ENCODE measurements at places on chromosomes 4 and X.

DNA sequence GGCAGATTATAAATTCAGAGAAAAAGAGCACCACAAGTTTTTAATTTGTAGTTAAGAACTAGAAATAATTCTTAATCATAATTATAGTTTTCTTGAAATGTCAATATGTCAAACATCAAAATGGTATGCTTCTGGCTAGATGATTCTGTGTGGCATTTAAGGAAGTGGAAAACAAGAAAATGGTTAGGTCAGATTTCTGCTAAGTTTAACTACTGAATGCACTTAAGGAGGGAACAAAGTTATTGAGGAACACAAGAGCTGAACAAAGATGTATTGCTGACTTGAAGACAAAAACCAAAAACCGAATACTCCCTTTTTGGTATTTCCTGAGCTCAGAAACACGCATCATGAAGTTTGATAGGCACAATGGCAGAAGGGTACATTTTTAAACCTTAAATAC, 58.7 kb upstream of the GPR34 start:
- no peak for DNase-seq

DNA sequence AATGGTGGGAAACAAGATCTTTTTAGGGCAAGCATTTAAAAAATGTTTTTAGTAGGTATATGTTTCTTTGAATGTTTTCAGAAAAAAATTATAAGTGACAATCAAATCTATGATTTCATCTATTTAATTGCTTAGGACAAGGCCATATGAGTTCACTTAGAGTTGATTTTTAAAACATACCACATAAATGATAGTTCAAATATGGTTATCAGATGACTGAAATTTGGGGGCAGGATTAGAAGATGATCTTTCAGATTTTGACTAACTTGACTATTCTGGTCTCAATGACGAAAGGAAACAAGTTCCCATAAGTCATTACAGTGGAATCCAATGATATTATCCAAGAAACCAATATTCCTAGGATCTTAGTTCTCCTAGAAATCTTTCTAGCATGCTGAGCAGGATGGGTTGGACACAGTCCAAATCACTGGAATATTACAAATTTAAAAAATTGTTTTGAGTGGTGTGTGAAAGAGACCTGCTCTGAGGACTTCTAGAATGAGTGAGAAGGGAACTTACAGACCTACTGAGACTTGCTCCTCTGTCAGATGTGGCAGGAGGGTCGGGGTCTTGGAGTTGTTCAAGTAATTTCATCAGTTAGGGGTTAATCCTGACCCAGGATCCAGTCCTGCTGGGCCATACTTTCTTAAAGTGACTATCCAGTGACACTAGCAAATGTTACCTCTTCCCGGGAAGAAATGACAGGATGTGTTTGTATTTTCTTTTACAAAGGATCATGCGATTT, 20.0 kb downstream of the RHOH start:
- DNase-seq: no peak

- no peak for DNase-seq
These were observed 477 bp downstream of the SLC35A2 start for GRCh38 chrX:48910926-48911411.

- DNase-seq: no peak
These were observed 355 bp downstream of the SCML1 start for GRCh38 chrX:17737710-17737985.

DNA sequence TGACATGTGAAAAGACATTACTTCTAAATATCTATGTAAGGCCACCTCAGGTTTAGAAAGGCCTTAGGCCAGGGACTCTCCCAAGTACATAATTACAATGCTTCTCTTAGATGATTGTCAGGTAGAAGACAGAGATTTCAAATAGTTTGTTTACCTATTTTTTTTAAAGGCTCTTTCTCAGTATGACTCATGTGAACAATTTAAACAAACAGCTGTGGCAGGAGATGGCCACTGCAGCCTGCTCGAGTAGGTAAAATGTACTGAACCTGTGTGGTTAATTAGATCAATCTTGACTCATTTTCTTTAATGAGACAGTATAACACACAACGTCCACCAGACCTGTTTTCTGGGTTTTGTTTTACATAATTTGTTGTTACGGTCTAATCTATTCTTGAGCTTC, 50.2 kb downstream of the LEF1 start:
- no peak for DNase-seq

DNA sequence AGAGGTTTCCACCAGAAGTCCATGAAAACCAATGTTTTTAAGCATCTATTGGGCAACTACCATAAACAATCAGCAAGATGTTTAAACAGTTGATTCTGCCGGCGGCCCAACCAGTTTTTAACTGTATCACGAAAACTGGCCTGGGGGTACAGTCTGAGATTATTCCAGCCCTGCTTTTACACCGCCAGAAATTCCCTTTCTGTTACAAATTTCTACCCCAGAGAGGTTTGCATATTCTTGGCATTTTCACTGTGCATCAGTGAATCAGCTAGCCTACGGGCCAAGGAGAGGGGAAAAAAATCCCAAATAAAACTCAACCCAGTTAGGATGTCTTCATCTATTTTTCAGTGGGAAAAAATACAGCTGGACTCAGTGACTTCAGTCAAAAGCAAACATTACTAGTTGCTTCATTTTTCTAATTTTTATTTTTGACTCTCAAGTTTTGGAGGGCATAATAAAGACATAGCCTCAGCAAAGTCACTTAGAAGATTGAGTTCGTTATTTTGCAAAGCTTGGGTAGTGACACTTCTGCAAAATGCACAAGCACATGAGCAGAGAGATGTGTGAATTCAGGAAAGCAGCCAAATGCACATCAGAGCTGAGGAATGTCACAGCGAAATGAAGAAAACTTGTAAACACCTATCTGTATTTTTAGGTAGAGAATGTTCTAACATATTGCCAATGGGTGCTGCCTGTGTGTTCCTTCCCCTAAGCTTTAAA, 167.8 kb upstream of the GK2 start:
- DNase-seq: no peak

DNA sequence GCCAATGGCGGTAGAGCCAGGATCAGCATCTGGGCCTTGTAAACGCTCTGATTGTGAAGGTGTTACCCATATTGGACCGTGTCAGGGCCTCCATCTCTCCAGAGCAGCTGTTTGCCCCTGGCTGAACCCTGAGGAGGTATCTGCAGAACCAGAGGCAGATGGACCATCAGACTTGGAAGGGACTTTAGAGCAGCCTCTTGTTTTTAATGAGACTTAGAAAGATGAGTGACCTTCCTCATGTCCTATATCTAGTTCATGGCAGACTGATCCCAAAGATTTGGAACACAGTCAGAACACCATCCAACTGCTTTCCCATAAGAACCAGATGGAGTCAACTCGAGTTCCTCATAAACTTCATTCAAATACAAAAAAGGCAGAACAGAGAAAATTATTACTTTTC, 135.1 kb upstream of the MSX1 start:
- DNase-seq: no peak

DNA sequence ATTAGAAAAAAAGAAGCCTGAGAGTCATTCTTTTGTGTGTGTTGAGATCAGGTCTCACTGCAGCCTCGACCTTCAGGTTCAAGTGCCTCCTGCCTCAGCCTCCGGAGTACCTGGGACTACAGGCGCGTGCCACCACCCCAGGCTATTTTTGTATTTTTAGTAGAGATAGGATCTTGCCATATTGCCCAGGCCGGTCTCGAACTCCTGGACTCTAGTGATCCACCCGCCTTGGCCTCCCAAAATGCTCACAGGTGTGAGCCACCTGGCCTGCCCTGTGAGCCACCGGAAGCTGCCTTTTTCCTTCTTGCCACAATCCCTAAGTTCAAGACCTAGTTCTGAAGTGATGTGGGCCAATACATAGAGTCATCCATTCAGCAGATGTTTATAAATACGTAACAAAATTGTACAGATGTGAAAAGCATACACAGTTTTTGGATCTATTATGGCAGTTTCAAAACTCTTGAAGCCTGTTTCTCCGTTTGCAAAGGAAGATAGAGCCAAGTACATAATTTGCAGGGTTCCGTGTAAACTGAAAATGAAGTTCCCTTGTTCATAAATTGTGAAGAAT, 536 bp upstream of the CTSO start:
- no peak for DNase-seq

- DNase-seq: no peak
These were observed 556.1 kb downstream of the IL1RAPL1 start for GRCh38 chrX:29143356-29143755.

DNA sequence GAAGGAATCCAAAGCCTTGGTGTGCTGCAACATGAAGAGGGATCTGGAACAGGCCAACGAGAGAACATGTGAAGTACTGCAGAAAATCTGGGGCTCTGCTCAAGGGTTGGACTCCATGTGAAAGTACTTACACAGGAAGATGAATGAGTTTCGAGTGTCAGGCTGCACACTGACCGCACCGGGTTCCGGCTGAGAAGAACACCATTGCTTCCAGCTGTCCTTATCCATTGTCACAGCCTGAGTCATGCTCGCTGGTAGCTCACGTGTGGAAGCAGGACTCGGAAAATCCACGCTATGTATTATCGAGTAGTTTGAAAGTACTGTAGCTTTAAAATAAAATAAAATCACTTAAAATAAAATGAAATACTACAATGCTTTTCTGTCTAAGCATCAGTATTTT, 50.4 kb upstream of the TBL1X start:
- DNase-seq: no peak

- DNase-seq: no peak
These were observed 59.4 kb downstream of the LCORL start for GRCh38 chr4:17962171-17962570.

DNA sequence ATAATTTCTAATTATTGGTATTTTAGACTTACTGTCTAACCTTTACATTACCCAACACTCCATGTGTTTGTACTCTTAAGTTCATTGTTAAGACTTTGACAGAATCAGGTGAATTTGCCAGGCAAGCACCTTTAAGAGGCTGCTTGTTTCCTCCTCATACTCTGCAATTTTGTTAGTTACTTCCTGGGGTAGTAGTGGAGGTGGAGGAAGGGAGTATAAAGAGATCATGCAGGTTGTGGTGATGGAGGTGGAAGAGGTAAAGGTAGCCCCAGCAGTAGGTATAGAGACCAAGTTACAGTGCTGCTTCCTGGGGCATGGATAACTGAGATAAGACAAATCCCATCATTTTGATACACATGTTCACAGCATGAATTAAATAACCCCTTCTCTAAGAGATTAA, 6.7 kb downstream of the WDR44 start:
- no peak for DNase-seq

- DNase-seq: no peak
These were observed 23.1 kb downstream of the AFF2 start for GRCh38 chrX:148523303-148524080.

DNA sequence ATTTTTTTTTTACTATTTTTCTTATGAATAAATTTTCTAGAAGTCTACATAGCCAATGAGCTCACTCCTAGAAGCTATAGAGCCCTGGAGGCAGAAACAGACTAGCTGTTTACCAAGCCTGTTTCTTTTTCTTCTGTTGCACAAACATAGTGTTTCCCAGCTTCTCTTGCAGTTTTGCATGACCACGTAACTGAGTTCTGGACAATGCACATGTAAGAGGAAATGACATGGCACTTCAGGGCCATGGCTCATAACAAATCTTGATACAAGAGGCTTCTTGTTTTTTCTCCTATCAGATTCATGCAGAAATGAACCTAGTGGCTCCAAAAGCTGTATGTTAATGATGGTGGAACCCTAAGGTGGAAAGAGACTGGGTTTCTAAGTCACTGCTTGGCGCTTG, 127.4 kb downstream of the ZNF330 start:
- DNase-seq: no peak

DNA sequence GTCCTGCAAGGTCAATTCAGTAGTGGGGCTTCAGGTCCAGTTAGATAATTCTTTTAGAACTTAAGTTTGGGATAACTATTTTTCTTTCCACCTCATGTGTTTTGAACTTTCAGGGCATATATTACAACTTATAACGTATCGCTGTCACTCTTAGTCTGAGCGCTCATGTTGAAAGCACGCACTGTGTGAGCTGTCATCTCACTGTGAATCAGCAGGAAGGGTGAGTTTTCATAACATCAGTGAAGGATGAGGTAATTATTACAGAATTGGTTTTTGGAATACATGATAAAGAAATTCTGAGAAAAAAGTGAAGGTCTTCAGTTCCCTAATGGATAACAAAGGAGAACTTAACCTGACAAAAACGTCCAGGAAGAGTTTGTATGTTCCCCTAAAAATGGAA, 45.1 kb upstream of the SLC4A4 start:
- no peak for DNase-seq

Data from stimulated activated CD8-positive, alpha-beta memory T cell treated with anti-CD3 and anti-CD28 coated beads, Interleukin-2, amount 100 ng/mL, for 1 hour (primary cell).